ENCODE measurements at places on chromosomes 4 and X. TPM values are rescaled to one million over a fixed set of nuclear protein-coding genes. Genes with fewer than 3 reads are reported as not detected.

MND1 gene
- polyA plus RNA-seq = 13.1 TPM

UCP1 gene
- polyA plus RNA-seq = 0.66 TPM

XG gene
- 0.17 TPM for polyA plus RNA-seq

ZCCHC18 gene
- polyA plus RNA-seq = 4.6 TPM

SMIM10L2A gene
- 8.3 TPM for polyA plus RNA-seq

NAP1L2 gene
- 0.25 TPM for polyA plus RNA-seq

KIT gene
- 71.6 TPM for polyA plus RNA-seq

CDKN2AIP gene
- 27.2 TPM for polyA plus RNA-seq

GPRASP3 gene
- polyA plus RNA-seq = 17.9 TPM

SLC6A8 gene
- polyA plus RNA-seq = 9.2 TPM

SMPX gene
- 10.0 TPM for polyA plus RNA-seq

CXCL11 gene
- 0.21 TPM for polyA plus RNA-seq

FBXW7 gene
- 32.1 TPM for polyA plus RNA-seq

DNA sequence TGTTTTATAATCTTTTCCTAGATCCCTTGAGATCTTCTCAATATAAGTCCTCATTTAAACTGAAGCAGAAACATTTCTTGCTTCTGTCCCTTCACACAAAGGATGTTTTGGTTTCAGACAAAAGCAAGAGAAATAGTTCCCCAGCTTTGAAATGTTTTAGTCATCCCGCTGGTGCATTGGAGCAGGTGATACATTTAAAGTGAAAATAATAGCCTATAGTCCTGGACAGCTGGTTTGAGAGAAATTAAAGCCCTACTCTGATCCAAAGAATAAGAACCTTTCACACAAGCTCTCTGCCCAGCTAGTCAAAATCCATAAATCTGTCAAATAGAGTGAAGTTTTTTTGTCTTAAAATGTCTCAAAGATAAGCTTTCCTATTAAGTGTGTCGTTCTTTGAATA lies 79.4 kb downstream of the LUZP4 start:
- H3K27me3 ChIP-seq = no peaks in the 10 kb centered on the region
- no peak overlapping the region for H3K4me3 ChIP-seq
- H3K27ac ChIP-seq = no peak overlapping the region
- H3K36me3 ChIP-seq = no peaks in the 10 kb centered on the region
- DNase-seq = no peak

DNA sequence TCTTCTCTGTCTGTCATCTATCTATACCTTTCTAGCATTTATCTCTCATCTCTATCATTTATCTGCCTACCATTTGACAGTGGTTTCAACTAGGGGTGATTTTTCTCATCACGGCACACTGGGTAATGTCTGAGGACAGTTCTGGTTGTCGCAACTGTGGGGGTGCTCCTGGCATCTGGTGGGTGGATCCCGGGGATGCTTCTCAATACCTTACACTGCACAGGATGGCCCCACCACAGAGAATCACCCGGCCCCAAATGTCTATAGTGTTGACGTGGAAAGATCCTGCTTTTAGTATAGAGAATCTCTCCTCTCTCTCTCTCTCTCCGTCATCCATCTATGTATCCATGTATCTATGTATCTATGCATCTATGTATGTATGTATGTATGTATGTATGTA lies 7.2 kb downstream of the P2RY8 start:
- H3K4me1 ChIP-seq = no peaks in the 10 kb centered on the region
- H3K27ac ChIP-seq = no peak overlapping the region
- DNase-seq = no peak
- H3K4me3 ChIP-seq = no peak overlapping the region
- no peaks in the 10 kb centered on the region for H3K36me3 ChIP-seq
- H3K27me3 ChIP-seq = peaks cover 6% of the 10 kb centered on the region

GRCh38 chr4:184392748-184393559 lies 81.4 kb downstream of the IRF2 start:
- H3K36me3 ChIP-seq = peaks cover 95% of the 10 kb centered on the region
- H3K27me3 ChIP-seq = no peaks in the 10 kb centered on the region
- peak overlapping the region; percentile 39 for H3K27ac ChIP-seq
- H3K4me1 ChIP-seq = peaks cover 50% of the 10 kb centered on the region
- no peak for DNase-seq

GRCh38 chrX:39814391-39814790 lies 283.4 kb downstream of the BCOR start:
- H3K4me3 ChIP-seq = no peak overlapping the region
- no peaks in the 10 kb centered on the region for H3K36me3 ChIP-seq
- no peak for DNase-seq
- H3K27me3 ChIP-seq = no peaks in the 10 kb centered on the region

DNA sequence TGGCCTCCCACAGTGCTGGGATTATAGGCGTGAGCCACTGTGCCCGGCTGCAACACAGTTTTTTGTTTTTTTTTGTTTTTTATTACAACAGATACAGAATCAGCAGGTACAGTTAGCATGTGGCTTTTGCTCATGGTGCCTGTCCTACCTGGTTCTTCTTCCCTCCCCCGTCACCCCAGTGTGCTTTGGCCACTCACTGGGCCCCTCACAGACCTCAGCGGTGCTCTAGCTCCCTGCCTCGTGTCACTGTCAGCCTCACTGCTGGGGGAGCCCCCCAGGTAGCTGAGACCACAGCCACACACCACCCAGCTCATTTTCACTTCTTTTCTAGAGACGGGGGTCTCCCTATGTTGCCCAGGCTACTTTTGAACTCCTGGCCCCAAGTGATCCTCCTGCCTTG lies 38.7 kb downstream of the HTT-AS start:
- H3K4me1 ChIP-seq = peaks cover 14% of the 10 kb centered on the region
- H3K27me3 ChIP-seq = no peaks in the 10 kb centered on the region
- no peak overlapping the region for H3K4me3 ChIP-seq

- H3K27me3 ChIP-seq = no peaks in the 10 kb centered on the region
- H3K27ac ChIP-seq = no peak overlapping the region
- no peak for DNase-seq
- no peaks in the 10 kb centered on the region for H3K36me3 ChIP-seq
Measured at GRCh38 chr4:77003400-77003799, 53.8 kb downstream of the SEPTIN11 start.

- no peak for DNase-seq
- H3K4me3 ChIP-seq = no peak overlapping the region
- peaks cover 26% of the 10 kb centered on the region for H3K36me3 ChIP-seq
Measured at GRCh38 chr4:186624951-186625350, 69.6 kb upstream of the MTNR1A start.

GRCh38 chr4:110034026-110034393 lies 121.3 kb downstream of the EGF start:
- no peak overlapping the region for H3K4me3 ChIP-seq
- H3K27ac ChIP-seq = no peak overlapping the region
- peak; percentile 39 for DNase-seq
- no peaks in the 10 kb centered on the region for H3K27me3 ChIP-seq
- no peaks in the 10 kb centered on the region for H3K4me1 ChIP-seq

DNA sequence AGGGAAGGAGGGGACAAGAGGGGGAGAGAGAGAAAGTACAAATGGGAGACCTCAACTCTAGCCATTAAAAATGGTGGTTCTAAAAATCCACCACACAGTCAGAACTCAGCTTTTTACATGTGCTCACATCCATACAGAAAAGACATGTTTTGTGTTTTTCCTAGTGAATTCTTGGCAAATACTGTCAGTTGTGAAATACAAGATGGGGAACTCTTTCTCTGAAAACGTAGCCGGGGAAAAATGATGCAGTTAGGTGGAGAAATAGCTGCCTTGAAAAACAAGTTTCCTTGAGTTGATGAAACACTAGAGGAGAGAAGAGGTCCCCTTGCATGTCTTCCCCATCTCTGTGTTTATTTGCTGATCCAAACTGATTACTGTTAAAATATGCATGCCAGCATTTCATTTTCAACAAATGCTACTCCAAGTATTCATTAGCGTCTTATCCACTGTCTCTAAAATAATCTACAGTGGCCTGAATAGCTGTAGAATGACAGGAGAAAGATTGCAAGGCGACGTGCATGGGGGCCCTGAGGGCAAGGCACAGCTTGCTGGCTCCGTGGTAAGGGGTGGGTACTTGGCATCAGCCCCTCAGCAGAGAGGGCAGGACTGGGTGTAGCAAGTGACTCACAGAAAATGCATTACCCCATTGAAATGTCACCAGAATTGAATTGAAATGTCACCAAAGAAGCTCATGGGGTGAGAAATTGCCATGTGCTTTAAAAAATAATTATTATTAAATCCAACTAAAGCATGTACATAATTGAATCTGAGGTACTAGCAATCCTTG lies 48.1 kb upstream of the TBL1X start:
- no peak overlapping the region for H3K27ac ChIP-seq
- H3K27me3 ChIP-seq = no peaks in the 10 kb centered on the region
- no peak overlapping the region for H3K4me3 ChIP-seq
- no peaks in the 10 kb centered on the region for H3K36me3 ChIP-seq
- H3K4me1 ChIP-seq = peaks cover 8% of the 10 kb centered on the region

GRCh38 chr4:66840178-66840577 lies 705.1 kb downstream of the CENPC start:
- DNase-seq = no peak
- no peaks in the 10 kb centered on the region for H3K4me1 ChIP-seq
- no peaks in the 10 kb centered on the region for H3K27me3 ChIP-seq
- no peak overlapping the region for H3K27ac ChIP-seq
- no peaks in the 10 kb centered on the region for H3K36me3 ChIP-seq
- no peak overlapping the region for H3K4me3 ChIP-seq

GRCh38 chrX:1281521-1281920 lies 12.9 kb downstream of the CSF2RA start:
- no peak for DNase-seq
- no peaks in the 10 kb centered on the region for H3K36me3 ChIP-seq
- H3K27me3 ChIP-seq = no peaks in the 10 kb centered on the region
- no peak overlapping the region for H3K4me3 ChIP-seq
- H3K27ac ChIP-seq = peak overlapping the region; percentile 33

- no peak overlapping the region for H3K4me3 ChIP-seq
- peaks cover under 1% of the 10 kb centered on the region for H3K4me1 ChIP-seq
- peak overlapping the region; percentile 71 for H3K27ac ChIP-seq
- no peak for DNase-seq
Measured at GRCh38 chr4:7812921-7813320, 126.7 kb downstream of the AFAP1 start.

GRCh38 chr4:113153529-113154101 lies 104.2 kb downstream of the ANK2 start:
- no peak overlapping the region for H3K4me3 ChIP-seq
- no peak overlapping the region for H3K27ac ChIP-seq
- H3K4me1 ChIP-seq = no peaks in the 10 kb centered on the region
- H3K36me3 ChIP-seq = no peaks in the 10 kb centered on the region
- no peak for DNase-seq

- no peak for DNase-seq
- H3K27me3 ChIP-seq = no peaks in the 10 kb centered on the region
- no peak overlapping the region for H3K27ac ChIP-seq
- H3K4me3 ChIP-seq = no peak overlapping the region
- no peaks in the 10 kb centered on the region for H3K4me1 ChIP-seq
- H3K36me3 ChIP-seq = no peaks in the 10 kb centered on the region
Measured at GRCh38 chr4:8847764-8848163, 23.9 kb downstream of the HMX1 start.

- DNase-seq = no peak
- no peaks in the 10 kb centered on the region for H3K27me3 ChIP-seq
- no peak overlapping the region for H3K27ac ChIP-seq
- H3K36me3 ChIP-seq = no peaks in the 10 kb centered on the region
- no peak overlapping the region for H3K4me3 ChIP-seq
Measured at GRCh38 chrX:10983526-10983925, 127.6 kb upstream of the HCCS start.

- H3K4me1 ChIP-seq = no peaks in the 10 kb centered on the region
- H3K4me3 ChIP-seq = no peak overlapping the region
- no peaks in the 10 kb centered on the region for H3K36me3 ChIP-seq
- H3K27me3 ChIP-seq = no peaks in the 10 kb centered on the region
- DNase-seq = no peak
Measured at GRCh38 chr4:113256946-113257345, 207.5 kb downstream of the ANK2 start.

DNA sequence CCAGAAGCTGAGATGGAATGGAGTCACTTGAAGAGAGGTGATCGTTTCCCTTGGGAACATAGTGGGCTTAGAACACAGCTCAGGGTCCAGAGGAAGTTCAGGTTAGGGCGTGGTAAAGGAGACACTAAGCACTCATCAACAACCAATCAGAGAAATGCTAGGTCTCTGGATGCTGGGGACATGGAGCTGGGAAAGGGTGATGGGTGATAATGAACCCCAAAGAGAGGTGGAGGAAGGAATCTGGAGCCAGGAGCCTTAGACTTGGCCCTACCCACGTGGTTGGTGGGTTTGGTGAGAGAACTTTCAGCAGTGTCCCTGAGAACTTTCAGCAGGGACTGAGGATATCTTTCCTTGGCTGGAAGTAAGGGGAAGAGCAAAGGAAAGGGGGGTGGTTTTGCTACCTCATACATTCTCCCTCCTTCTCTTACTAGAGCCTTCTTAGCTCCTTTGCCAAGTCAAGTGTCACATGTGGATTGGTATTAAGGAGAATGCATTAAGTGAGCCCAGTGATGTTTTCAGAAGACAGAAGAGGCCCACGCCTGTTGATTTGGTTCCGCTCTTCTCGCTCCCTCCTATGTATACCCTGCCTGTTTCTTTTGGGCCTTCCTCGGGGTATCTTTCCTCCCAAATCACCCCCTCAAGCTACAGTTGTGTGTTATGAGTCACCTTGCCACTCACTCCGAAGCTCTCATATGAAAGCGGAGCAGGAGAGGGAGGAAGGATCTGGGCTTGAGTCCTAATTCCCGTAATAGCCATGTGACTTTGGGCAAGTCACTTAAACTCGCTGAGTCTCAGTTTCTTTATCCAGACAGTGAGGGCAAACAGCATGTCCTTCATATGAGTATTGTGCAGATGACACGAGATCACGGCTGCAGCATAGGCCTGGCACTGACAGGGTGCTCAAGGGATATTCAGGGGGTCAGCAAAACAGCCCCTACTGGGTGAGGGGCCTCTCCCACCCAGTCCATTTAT lies 63.1 kb downstream of the TSC22D3 start:
- no peak for DNase-seq
- H3K27me3 ChIP-seq = no peaks in the 10 kb centered on the region
- H3K36me3 ChIP-seq = no peaks in the 10 kb centered on the region
- H3K27ac ChIP-seq = peak overlapping the region; percentile 92
- H3K4me1 ChIP-seq = peaks cover 61% of the 10 kb centered on the region
- no peak overlapping the region for H3K4me3 ChIP-seq

- H3K27me3 ChIP-seq = no peaks in the 10 kb centered on the region
- peak overlapping the region; percentile 64 for H3K27ac ChIP-seq
- no peak for DNase-seq
- H3K4me3 ChIP-seq = peak overlapping the region; percentile 32
Measured at GRCh38 chr4:163613383-163613782, 118.9 kb downstream of the TMA16 start.

GRCh38 chr4:38185406-38186144 lies 225.4 kb downstream of the PTTG2 start:
- no peak overlapping the region for H3K4me3 ChIP-seq
- H3K36me3 ChIP-seq = no peaks in the 10 kb centered on the region
- no peaks in the 10 kb centered on the region for H3K4me1 ChIP-seq
- no peaks in the 10 kb centered on the region for H3K27me3 ChIP-seq
- DNase-seq = no peak
- H3K27ac ChIP-seq = no peak overlapping the region
